ENCODE measurements at places on chromosomes 7 and 10.

GRCh38 chr7:41164440-41164839 lies 538.5 kb downstream of the INHBA start:
- DNase-seq: no peak

- DNase-seq: no peak
Measured at GRCh38 chr7:99381664-99382075, 7.1 kb downstream of the ARPC1B start.

- DNase-seq: no peak
Measured at GRCh38 chr7:140497241-140497769, 18.0 kb upstream of the MKRN1 start.

DNA sequence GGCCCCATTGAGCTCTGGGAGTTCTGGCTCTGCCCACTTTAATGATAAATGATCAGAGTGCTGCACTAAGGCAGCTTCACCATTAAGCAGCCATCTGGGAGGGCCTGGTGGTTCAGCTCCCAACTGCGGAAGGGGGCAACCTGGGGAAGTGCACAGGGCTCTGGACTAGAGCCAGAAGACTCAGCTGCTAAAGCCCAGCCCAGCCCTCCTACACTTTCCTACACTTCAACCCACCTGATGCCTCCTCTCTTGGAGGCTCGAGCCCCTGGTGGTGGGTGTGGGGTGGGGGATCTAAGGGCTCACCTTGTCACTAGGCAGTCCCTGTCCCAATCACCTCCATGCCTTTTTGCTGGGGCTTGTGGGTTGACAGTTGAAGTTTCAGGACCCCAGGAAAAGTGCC lies 60.6 kb upstream of the ANTXRL start:
- DNase-seq: no peak

DNA sequence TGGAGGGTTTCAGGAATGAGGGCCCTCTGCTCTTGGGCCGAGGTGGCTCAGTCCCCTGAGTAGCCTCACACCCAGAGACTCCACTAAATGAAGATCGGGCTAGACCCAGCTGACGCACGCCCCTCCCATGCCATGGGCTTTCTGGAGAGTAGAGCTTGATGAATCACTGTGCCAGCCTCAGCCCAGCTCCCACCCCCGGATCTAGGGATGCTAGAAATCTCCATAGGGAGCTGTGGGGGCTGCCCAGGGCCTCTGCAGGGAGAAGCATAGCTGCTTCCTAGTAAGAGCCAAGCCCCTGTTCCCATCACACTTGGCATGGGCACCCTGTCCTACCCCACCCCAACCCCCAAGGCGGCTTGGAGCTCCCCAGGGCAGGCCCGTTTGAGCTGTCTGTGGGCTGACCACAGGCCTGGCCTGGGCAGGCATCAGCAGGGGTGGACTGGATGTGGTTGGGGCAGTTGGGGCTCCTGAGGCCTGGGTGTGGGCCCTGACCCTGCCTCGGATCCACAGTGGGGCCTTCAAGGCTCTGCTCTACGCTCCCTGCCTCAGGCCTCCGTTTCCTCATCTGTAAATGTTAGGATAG lies 121.2 kb downstream of the ZMIZ1 start:
- DNase-seq: no peak

- DNase-seq: peak; percentile 53
Measured at GRCh38 chr7:149662591-149663095, 110.7 kb downstream of the ZNF467 start.

GRCh38 chr10:76881477-76882220 lies 756.0 kb downstream of the KCNMA1 start:
- DNase-seq: no peak

GRCh38 chr10:105993609-105994008 lies 1170.9 kb downstream of the SORCS1 start:
- DNase-seq: no peak

GRCh38 chr10:3754727-3755439 lies 30.1 kb downstream of the KLF6 start:
- no peak for DNase-seq

All from SHP77 (cell line).